ENCODE measurements at places on chromosomes 2 and 18. TPM values are rescaled to one million over a fixed set of nuclear protein-coding genes. Genes with fewer than 3 reads are reported as not detected.

The CHRND gene
- total RNA-seq: not detected

DNA sequence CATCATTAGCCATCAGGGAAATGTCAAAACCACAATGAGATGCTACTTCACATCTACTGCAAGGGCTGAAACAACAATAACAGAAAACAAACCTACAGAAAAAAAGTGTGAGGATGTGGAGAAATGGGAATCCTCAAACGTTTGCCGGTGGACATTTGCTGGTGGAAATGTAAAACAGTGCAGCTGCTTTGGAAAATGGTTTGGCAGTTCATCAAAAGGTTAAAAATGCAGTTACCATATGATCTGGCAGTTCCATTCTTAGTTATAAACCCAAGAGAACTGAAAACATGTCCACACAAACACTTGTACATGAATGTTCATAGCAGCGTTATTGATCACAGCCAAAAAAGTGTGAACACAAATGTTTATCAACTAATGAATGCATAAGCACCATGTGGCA lies 44.2 kb downstream of the PROC start:
- DNase-seq: no peak

DNA sequence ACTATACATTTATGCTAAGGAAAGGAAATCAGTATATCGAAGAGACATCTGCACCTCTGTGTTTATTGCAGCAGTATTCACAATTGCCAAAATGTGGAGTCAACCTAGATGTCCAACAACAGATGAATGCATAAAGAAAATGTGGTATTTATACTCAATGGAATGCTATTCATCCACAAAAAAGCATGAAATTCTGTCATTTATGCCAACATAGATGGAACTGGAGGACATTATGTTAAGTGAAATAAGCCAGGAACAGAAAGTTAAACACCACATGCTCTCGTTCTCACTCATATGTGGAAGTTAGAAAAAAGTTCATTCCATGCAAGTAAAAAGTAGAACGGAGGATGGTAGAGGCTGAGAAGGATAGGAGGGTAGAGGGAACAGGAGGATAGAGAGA lies 59.5 kb downstream of the TWSG1 start:
- no peak for DNase-seq

DNA sequence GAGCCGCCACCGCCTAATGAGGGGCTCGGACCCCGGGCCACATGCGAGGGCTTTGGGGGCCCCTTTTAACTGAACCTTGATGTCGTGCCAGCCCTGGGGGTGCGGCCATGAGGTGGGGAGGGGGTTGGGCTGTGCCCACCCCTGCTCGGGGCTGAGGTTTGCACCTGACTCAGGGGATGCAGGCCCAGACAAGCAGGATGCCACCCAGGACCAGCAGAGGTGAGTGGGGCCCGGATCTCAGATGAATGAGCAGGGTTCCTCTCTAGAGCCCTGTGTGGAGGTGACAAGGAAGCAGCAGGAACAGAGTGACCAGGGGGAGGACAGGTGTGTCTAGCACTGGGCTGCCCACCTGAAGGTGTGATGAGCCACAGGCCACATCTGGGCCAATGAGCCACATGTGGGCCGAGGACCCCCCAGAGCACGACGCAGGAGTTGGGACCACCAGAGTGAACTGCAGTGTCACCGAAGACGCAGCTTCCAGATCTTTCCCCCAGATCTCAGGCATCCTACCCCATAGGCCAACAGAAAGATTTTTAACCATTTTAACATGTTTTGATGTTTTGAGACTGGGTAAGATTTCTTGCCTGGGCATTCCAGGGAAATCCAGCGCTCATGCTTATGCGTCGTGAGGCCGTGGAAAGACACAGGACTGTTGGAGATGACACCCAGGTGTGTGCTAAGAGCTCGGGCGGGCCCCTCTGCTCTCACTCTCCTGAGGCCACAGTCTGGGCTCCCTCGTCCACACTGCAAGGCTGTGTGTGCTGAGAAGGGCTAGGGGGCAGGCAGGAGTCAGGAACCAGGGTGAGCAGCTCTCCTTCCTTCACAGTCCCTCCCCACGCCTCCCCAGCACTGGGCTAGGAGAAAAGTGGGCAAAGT lies 73.6 kb downstream of the DDX1 start:
- DNase-seq: peak; percentile 47

The DNER gene
- total RNA-seq: 0.37 TPM

DNA sequence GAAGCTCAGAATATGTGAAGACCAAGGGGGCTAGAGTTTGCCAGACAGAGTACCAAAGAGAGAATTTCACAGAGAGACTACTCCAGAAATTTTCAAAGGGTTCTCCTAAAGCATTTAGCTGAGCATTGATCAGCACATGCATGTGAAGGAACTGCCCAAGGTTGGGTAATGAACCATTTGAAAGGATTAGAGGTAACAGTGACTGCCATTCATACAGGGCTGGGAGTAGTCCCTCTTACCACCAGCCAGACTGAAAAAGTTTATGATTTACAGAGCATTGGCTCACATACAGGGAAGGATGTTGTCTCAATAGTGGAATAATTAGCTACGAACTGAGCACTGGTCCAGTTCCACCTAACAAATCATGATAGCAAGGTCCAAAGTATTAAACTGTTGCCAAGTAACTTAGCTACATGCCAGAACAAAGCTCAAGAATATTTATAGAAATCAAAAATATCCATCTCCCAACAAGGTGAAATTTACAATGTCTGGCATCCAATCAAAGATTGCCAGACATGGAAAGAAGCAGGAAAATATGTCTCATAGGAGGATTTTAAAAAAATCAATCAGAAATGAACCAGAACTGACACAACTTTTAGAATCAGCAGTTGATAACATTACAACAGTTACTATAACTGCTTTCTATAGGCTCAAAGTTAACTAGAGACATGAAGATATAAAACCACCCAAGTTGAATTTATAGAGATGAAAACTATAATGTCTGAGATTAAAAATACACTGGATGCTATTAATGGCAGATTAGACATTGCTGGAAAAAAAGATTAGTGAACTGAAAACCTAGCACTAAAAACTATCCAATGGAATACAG lies 25.7 kb upstream of the RNF103 start:
- peak; percentile 35 for DNase-seq

Measured in hepatocyte (in vitro differentiated cells).